Stimulated activated CD8-positive, alpha-beta memory T cell treated with anti-CD3 and anti-CD28 coated beads, Interleukin-7, amount 100 ng/mL, for 1 hour (primary cell): ENCODE measurements at places on chromosomes 3 and 15.

DNA sequence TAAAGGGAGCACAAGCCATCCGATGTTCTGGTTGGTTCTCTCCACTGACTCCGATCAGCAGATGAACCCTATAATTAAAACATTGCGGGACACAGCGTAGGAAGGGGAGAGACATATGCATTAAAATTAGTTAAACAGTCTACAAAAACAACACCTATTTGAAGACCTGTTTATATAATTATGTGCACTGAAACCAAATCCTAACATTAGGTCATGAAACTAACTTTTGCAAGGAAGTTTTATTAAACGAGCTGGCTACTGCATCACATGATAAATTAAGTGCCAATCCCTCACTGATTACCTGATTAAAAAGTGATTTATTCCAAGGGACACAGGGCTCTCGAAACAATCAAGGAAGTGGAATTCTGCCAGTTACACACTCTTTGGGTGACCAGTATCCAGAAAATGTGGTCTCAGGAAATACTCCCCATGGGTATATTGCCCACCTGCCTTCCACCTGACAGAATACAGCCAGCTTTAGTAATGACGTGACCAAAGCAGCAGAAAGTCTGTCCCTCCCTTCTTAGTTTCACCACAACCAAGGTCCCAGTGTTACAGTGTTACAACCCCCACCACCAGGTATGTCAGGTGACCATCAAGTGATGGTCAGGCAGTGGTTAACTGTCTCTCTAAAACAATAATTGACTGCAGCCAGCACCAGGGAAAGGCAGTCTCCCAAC is 69.5 kb downstream of the HERC1 start:
- no peak for DNase-seq

DNA sequence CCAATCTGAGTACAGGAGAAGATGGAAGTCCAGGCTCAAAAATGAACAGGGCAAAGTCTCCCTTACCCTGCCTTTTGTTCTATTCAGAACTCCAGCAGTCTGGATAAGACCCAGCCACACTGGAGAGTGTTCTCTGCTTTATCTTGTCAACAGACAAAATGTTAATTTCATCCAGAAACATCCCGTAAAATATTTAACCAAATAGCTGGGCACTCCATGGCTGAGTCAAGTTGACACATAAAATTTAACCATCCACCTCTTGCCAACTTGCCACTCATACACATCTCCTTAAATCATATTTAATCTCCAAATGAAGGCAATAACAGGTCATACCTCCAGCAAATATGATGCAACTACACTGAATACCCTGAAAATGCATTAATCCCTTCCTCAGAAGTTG is 33.6 kb downstream of the MKRN3 start:
- no peak for DNase-seq

DNA sequence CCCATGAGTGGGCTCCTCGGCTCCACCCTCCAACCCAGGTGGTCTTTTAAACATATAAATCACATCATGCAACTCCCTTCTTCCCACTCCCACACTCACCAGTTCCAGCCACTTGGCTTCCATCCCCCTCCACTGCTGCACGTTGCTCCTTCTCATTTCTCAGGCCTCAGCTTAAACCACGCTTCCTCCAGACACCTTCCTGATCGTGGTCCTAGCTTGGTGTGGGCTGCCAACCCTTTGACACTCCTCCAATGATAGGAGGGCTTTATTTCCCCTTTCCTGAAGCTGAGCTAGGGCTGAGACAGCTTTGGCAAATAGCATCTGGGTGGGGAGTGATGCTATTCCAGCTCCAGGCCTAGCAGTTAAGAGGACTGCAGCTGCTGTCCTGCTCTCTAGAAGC is 130.1 kb downstream of the SRGAP3 start:
- no peak for DNase-seq

GRCh38 chr3:116663161-116664110 is 46.1 kb upstream of the TUSC7 start:
- no peak for DNase-seq

DNA sequence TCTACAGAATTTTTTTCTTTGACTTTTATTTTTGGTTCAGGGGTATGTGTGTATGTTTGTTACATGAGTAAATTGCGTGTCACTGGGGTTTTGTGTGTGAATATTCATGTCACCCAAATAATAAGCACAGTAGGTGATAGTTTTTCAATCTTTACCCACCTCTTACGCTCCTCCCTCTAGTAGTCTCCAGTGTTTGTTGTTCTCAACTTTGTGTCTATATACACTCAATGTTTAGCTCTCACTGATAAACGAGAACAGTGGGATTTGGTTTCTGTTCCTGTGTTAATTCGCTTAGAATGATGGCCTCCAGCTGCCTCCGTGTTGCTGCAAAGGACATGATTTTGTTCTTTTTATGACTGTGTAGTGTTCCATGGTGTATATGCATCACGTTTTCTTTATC is 54.4 kb downstream of the MEF2A start:
- no peak for DNase-seq

GRCh38 chr15:91444656-91445055 is 344.6 kb downstream of the SV2B start:
- DNase-seq = no peak

GRCh38 chr3:114405202-114405990 is 111.6 kb downstream of the TIGIT start:
- DNase-seq = no peak
